ENCODE measurements at places on chromosomes 2 and 18. TPM values are rescaled to one million over a fixed set of nuclear protein-coding genes. Genes with fewer than 3 reads are reported as not detected.

LCT gene
- total RNA-seq = 0.03 TPM

TMEM182 gene
- total RNA-seq = 3.6 TPM

CFAP65 gene
- total RNA-seq = 0.32 TPM

ASB18 gene
- not detected for total RNA-seq

DIPK1C gene
- not detected for total RNA-seq

PTPN18 gene
- 26.9 TPM for total RNA-seq

Measured in A549 treated with RU486 at 1 μM for 4 hours (cell line).